ENCODE measurements at places on chromosomes 3 and 15.

DNA sequence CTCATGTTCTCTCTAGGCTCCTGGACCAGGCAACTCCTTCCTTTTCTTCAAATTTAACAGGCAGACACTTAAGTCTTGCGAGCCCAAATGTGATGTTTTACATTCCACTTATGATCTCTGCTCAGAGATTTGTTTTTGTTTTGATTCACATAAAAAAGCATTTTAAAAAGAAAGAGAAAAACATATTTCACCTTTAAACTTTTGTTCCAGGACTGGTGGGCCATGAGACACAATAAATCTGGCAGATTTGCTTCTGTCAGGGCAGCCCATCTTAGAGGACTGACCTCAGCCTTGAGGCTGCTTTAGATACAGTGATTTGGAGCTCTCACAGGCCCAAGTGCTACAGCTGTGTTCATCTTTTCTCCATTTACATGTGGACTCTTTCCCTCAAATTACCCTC, 52.0 kb downstream of the CMSS1 start:
- DNase-seq, result no peak

- DNase-seq, result no peak
Measured at GRCh38 chr3:9750556-9751411, 1.0 kb downstream of the OGG1 start.

- no peak for DNase-seq
Measured at GRCh38 chr3:55534876-55535275, 47.8 kb upstream of the WNT5A start.

- DNase-seq, result peak; percentile 74
Measured at GRCh38 chr15:33292717-33293307, 18.0 kb upstream of the RYR3 start.

DNA sequence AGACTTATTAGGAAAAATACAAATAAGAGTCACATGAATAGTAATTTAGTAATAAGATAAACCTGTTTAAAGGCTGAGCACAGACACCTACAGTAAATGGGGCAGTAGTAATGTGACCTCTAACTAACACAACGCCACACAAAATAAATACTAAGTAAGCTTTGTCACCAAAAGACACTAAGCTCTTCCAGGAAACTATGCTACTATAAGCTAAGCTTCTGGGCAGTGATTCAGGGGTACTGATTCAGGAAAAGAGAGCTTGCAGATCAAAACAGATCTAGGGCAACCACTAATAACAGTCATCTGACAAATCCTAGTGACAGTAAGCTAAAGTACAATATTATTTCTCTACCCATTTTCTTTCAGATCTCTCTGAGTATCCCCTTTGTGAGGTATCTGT, 68.8 kb downstream of the PLOD2 start:
- no peak for DNase-seq

DNA sequence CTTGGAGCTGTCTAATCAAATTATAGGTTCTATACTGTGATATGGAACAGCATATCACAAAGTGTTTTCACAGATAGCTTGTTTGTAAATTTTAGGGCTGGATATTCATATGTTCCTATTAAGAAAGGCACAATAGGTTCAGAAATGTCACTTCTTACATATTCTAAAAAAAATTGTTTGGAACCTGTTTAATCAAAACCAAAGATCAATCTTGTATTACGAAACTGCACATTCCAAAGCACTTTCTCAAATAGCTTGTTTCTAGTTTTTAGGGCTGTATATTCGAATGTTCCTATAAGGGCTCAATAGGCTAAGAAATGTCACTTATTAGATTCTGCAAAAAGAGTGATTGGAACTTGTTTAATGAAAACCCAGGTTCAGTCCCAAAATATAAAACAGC, 67.4 kb upstream of the OSBPL11 start:
- no peak for DNase-seq

GRCh38 chr3:191003742-191004141, 141.2 kb upstream of the GMNC start:
- DNase-seq, result no peak

DNA sequence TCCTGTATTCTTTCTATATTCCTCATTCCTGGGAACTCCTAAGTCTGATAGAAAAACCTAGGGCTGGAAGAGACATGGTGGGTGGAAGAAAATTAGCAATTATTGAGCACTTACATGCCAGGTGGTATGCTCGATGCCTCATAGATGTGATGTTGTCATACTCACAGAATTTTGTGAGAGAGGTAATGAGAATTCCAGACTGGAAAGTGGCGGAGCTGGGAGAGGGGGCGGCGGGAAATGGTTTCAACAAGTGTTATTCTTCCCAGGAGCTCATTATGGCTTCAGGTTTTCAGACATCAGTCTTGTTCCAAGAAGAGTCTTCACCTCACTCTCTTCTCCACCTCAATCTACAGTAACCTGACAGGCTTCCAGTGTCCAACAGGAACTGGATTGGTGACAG, 16.2 kb downstream of the TIMP4 start:
- DNase-seq, result no peak

DNA sequence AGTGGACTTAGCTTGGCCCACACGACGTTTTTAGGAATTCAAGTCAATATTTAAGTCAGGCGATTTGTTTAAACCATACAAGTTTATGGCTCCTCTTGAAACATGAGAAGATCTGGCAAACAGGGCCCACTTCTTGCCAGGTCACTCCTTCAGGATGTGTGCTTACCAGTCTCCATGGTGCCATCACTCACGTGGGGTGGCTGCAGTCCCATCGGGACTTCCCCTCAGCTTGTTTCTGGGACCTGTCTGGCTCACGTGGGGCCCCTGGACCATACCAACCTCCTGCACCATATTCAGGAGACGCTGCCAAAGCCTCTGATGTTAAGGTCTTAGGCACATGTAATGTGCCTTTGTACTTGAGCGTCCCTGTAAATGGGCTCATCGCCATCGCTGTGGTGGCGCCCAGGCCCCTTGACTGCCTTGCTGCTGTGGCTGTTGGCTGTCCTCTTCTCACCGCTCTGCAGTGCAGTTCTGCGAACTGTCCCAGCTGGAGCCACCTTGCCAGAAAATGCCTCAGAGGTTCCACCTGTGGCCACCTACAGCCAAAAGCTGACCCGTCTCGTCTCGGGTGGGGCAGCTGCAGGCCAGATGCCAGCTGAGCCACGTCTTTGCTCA, 8.9 kb downstream of the MCM2 start:
- no peak for DNase-seq
